Dermis blood vessel endothelial cell (primary cell): ENCODE measurements at places on chromosomes 11 and 22. TPM values are rescaled to one million over a fixed set of nuclear protein-coding genes. Genes with fewer than 3 reads are reported as not detected.

Gene LBHD1
- 2.5 and 3.6 TPM in 2 replicates for total RNA-seq

Gene TCP11L1
- total RNA-seq, result 16.5 and 19.1 TPM in 2 replicates

Gene OR52E8
- total RNA-seq, result not detected in 2 replicates

Gene GNG3
- total RNA-seq, result not detected in 2 replicates

Gene NXPE1
- total RNA-seq, result not detected in 2 replicates

Gene TRIM51G
- total RNA-seq, result not detected in 2 replicates

Gene SCUBE1
- 0.42 TPM in 1 of 2 replicates, not detected in the other for total RNA-seq

Gene KCNK4
- 0.17 TPM in 1 of 2 replicates, not detected in the other for total RNA-seq

Gene SLC22A24
- not detected in 2 replicates for total RNA-seq
